Thymus (tissue), 14 donors: ENCODE measurements at places on chromosomes 3 and 15. TPM values are rescaled to one million over a fixed set of nuclear protein-coding genes. Genes with fewer than 3 reads are reported as not detected.

- DNase-seq: no peak
Measured at GRCh38 chr15:78909791-78910228, 35.0 kb downstream of the CTSH start.

GRCh38 chr3:171387062-171387461 is 73.1 kb downstream of the TNIK start:
- no peak for DNase-seq

DNA sequence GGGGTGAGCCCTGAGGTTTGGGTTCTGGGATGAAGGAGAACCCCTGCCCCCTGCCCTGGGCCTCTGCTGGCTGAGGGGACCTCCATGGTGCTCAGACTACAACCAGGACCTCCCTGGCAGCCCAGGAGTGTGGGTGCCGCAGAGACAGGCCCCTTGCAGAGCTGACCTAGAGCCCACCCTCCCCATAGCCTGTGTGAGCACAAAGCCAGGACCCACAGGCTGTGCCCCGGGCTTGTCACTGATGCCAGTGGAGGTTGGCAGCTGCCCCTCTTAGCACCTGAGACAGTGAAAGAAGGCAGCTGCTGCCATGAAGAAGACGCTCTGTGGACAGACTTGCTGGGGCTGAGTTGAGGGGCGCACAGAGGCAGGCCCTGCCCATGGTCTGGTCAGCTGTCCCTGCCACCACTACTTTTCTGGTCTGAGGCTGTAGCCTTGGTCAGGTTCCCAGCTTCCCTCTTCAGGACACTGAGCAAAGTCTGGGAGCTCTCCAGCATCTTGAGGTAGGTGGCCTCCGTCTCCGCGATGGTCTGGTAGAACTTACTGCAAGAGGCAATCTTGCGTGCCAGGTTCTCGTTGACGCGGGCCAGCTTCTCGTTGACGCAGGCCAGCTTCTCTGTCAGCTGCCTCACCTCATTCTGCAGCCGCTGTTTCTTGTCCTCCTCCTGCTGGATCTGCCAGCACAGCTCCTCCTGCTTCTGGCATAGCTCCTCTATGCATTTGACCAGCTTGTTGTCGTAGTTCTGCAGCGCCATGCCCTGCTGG is 23.0 kb downstream of the USP4 start:
- DNase-seq: no peak

Gene EIF2A
- 117 TPM for total RNA-seq

Gene ULK4
- 6.3 TPM for total RNA-seq

Gene ITPKA
- 0.24 TPM for total RNA-seq

Gene RBP2
- 0.09 TPM for total RNA-seq

Gene ZDHHC19
- total RNA-seq: 0.19 TPM
